ENCODE measurements at places on chromosomes 7 and 10.

- DNase-seq: no peak
These were observed 22.6 kb downstream of the PODXL start for GRCh38 chr7:131533566-131534561.

GRCh38 chr10:50316174-50316573 is 64.9 kb upstream of the ASAH2 start:
- DNase-seq: no peak

- no peak for DNase-seq
These were observed 284.1 kb upstream of the NPSR1 start for GRCh38 chr7:34373940-34374339.

GRCh38 chr10:18497806-18498369 is 153.5 kb downstream of the NSUN6 start:
- DNase-seq: no peak
